ENCODE measurements at places on chromosomes 1 and 21.

GRCh38 chr1:29875557-29876028, 639.3 kb downstream of the PTPRU start:
- DNase-seq = no peak

- DNase-seq = no peak
Observed at GRCh38 chr1:14371771-14372497, 226.6 kb upstream of the KAZN start.

GRCh38 chr1:8875216-8875861, 3.1 kb downstream of the ENO1 start:
- DNase-seq = no peak

DNA sequence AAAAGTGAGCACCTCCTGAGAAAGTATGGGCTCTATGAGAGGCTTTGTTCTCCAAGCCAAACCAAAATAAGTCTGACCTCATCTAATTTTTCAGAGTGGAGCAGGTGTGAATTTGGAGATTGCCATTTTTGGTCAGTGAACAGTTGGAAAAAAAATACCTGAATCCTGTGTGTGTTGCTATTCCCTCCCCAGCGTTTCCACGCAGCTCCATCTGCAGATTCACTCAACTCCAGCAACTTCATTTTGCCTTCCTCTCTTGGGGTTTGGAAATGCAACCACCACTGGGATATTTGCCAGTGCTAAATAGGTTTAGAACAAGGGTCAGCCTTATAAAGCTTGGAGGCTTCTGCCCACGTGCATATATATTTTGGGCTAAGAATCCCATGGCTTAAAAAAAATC, 11.2 kb downstream of the CASQ2 start:
- DNase-seq = no peak

DNA sequence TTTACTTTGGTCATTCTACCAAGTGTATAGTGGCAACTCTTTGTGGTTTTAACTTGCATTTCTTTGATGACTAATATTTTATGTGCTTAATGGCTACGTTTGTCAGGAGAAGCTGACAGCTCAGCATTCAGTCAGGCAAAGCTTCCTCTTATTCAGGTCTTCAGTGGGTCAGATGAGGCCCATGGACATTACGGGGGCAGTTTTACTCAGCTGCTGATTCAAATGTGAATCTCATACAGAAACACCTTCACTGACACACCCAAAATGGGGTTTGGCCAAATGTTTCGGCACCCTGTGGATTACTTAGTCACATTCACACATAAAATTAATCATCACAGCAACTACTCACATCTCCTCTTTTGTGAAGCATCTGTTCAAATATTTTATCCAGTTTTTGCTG, 104.9 kb upstream of the PLD5 start:
- no peak for DNase-seq

- no peak for DNase-seq
Observed at GRCh38 chr1:209335178-209335577, 248.3 kb upstream of the CAMK1G start.

- DNase-seq = no peak
Observed at GRCh38 chr1:71087713-71088112, 6.9 kb upstream of the ZRANB2 start.

GRCh38 chr1:192967211-192967877, 91.8 kb downstream of the UCHL5 start:
- DNase-seq = no peak

GRCh38 chr1:60988891-60989290, 93.5 kb upstream of the NFIA start:
- DNase-seq = no peak

DNA sequence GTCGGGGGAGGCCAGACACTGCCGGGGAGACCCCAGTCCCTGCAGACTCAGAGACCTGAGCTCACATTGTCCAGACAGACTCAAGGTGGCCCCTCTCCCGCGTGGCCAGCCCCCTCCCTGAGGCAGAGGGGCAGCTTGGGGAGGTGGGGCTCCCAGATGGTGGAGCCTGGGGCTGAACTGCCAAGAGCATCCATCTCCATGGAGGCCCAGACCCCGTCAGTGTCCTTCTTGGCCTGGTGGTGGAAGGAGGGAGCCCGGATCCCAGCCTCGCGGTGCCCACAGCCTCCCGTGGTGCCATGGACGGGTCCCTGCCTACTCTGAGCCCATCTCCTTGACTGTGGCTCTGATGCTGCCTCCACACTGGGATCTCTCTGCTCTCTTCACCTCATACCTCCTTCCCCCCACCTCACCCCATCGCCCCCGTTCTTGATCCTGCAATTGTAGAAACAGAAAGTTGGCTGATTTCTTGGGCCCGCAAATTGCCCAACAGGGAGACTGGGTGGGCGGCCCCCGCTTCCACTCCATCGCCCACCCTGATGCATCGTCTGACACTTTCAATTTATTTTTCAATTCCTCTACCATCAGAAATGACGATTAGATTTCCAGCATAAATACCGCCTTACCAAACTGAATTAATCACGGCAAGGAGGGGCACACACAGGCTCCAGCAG, 348.9 kb downstream of the MATN1 start:
- no peak for DNase-seq

Measured in HFF-Myc (cell line).